ENCODE measurements at places on chromosomes 3 and 15.

- DNase-seq, result peak; percentile 92
Observed at GRCh38 chr15:89662893-89663626, 7.8 kb upstream of the KIF7 start.

GRCh38 chr3:82707035-82707434 is 945.6 kb upstream of the GBE1 start:
- no peak for DNase-seq

DNA sequence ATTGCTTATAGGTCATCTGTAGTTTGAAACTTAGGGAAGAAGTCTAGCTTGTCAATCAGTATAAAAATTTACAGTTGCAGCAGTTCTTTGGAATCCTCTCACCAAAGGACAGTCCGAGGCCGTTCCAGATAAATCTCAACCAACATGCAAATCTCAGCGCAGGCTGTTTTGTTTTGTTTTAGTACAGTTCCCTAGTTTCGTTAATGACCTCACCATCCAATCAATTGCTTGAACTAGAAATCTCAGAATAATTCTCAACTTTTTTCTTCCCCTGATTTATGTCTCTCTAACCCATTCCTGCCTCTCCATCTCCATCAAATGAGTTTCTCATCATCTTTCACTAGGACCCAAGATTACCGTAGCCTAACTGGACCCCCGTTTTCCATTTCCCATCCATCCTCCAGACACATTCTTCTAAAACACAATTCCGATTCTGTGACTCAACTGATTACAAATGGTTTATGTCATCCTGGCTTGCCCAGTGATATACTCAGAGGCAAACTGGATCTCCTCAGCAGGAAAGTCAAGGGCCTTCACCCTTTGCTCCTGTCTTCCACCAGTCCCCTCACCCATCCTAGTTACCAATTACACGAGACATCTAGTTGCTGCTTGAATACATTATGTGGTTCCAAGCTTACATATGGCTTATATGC is 1.3 kb downstream of the SMCO1 start:
- DNase-seq, result no peak

DNA sequence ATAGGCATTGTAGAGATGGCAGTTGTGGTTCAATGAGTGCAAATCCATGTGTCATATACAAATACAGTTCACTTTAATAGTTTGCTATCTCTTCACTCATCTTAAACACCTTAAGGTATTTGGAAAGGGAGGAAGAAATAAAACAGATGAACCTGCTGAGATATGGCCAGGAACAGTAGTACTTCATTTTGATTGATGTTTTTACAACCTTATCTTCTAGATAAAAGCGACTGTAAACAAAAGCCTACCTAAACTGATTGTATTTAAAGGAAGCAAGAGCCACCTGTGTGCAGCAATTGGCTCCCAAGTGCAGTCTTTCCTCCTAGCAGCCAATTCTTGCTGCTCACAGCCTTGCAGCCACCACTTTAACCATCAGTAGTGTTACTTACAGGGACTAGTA is 217.7 kb downstream of the CDIN1 start:
- no peak for DNase-seq

DNA sequence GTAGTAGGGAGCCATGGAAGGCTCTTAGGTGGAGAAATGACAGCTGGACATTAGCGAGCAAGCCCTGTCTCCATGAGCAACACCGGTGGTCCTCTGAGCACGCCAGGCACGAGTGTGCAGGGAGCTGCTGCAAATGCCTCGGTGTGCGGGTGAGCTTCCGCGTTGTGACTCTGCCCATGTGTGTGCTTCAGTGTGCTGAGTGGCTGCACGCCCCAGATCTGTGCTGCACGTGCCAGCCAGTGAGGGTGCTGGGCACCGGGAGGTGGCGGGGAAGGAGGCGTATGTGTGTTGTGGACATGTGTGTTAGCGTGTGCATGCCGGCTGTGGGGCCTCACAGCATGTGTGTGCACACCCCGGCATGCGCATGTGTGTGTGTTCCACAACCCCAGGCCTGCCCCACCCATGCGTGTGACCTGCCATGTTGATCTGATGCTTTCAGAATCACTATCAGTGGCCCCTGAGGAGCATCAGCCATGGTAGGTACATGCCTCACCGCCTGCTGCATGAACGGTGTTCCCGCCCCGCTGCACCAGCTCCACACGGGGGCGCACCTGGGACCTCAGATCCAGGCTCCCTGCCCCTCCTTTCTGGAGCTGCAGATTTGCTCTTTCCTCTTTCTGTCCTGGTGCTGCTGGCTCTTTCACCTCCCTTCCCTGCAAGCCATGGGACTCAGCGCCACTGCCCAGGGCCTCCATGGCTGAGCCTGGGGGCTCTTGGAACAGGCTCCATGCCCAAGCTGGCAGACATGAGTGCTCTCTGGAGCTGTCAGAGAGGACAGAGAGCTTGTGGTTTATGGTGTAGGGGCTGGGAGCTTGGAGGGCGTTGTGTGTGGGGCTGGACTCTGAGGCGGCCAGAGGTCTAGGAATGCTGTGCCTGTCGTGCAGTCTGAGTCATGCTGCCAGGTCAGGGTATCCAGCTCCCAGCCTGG is 169.4 kb downstream of the TBC1D2B start:
- DNase-seq, result peak; percentile 73

DNA sequence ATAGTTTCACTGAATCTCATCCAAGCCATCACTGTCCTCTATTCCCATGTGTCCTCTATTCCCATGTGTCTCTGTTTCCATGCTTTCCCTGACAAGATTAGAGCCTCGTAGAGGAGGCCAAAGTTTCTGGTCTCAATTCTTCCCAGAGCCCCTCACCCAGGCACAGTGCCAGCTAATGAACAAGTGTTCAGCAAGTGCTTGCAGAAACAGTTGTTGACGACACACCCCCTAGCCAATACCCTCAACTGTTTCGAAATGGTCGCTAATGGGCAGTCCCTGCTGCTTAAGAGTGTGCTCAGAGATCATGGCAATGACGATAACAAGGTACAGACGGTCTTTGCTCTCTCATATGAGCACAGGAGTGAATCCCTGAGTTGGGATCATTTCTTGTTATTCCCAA is 73.4 kb downstream of the FAM174B start:
- DNase-seq, result no peak

GRCh38 chr3:71936681-71937080 is 151.7 kb upstream of the PROK2 start:
- no peak for DNase-seq

DNA sequence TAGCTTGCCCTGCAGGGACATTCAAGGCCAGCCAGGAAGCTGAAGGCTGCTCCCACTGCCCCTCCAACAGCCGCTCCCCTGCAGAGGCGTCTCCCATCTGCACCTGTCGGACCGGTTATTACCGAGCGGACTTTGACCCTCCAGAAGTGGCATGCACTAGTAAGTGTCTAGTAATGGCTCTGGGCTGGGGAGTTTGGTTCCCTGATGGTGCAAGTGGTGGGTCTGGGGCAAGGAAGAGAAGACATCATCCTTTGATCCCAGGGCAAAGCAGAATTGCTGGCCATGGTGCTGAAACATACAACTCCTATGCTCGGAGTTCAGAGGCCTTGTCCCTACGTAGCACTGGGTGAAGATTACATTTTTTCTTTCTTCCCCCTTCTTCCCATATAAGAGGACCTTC is 311.4 kb downstream of the EPHB1 start:
- DNase-seq, result no peak

DNA sequence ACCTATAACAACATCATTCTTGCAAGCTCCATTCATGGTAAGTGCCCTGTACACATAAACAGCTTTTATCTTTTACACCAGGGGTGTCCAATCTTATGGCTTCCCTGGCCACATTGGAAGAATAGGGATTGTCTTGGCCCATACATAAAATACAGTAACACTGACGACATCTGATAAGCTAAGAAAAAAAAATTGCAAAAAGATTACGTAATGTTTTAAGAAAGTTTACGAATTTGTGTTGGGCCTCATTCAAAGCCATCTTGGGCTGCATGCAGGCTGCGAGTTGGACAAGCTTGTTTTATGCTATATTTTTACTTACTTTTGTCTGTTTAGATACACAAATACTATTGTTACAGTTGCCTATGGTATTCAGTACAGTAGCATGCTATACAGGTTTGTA is 31.6 kb downstream of the ZNF654 start:
- DNase-seq, result no peak

GRCh38 chr3:105368566-105369499 is 2.1 kb downstream of the ALCAM start:
- DNase-seq, result peak; percentile 84

DNA sequence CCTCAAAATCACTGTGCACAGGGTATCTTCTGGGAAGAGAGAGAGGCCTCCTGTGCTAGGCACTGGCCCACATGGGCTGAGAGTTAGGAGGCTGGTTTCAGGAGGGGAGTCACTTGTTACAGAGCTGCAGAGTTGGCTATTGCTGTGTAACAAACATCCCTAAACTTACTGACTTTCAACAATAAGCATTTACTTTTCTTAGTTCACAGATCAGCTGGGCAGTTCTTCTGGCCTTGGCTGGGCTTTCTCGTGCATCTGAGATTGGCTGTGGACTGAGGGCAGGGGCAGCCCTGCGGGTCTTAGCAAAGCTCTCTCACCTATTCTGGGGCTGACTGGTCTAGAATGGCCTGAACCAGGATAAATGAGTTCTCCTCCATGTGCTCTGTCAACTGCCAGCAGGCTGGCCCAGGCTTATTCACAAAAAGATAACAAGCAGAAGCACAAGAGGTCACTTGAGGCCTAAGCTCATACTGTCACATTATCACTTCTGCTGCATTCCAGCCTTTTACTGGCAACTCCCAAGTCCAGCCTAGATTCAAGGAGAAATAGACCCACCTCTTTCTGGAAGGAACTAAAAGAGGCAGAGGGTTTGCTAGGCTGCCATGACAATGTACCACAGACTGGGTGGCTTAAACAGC is 17.2 kb upstream of the RBSN start:
- DNase-seq, result no peak

DNA sequence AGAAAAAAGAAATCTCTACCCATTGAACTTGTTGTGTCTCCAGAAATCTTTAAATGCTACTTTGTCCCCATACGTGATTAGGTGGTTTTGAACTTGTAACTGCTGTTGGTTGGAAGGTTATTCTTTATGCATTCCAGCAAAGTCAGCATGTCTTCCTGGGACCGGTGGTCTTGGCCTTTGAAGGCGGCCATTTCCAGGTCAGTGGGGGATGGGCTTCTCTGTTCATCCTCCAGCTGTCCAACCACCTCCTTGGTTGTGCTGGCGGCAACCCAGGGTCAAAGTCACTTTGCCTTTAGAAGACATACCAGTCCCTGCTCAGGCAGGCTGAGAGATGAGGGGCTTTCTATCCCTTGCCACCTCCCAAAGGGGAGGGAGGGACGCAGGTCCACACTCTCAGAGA is 37.9 kb upstream of the ARL8B start:
- DNase-seq, result no peak

DNA sequence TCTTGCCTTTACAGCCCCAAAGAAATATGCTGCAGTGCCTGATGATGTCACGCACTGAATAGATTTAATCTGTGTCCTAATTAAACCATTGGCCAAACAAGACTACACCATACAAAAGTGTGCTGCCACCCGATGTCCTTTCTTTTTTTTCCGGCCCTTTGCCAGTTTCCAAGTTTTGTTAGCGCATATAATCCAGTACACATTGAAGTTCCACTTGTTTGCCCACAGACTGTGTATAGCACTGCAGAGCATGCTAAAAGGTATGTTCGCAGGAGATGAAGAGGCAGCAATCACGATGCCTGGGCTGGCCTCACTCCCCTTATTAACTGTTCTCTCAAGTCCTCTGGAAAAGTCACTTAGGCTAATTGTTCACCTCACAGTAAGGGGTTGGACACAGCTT is 26.8 kb downstream of the MRPS25 start:
- no peak for DNase-seq

- DNase-seq, result no peak
Observed at GRCh38 chr15:31560643-31561042, 234.0 kb downstream of the KLF13 start.

DNA sequence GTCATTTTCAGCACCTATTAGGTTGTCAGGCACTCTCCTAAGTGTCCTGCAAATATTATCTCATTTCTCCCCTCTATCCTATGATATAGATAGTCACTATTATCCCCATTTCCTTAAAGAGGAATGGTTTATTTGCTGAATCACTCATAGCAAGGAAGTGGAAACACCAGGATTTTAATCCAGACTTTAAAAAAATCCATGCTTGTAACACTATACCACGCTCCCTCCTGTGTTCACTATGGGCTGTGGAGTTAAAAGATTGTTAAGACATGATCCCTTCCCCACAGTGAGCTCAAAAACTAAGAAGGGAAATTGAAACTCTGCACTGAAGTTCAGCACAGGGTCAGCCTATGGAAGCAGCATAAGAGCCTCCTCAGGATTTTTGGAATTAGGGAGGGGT is 60.2 kb downstream of the TMEM39A start:
- no peak for DNase-seq

- DNase-seq, result no peak
Observed at GRCh38 chr15:62291262-62291661, 126.2 kb upstream of the C2CD4B start.

- no peak for DNase-seq
Observed at GRCh38 chr3:36700537-36701248, 63.7 kb downstream of the DCLK3 start.

- DNase-seq, result no peak
Observed at GRCh38 chr3:184042617-184043016, 10.2 kb upstream of the HTR3C start.

DNA sequence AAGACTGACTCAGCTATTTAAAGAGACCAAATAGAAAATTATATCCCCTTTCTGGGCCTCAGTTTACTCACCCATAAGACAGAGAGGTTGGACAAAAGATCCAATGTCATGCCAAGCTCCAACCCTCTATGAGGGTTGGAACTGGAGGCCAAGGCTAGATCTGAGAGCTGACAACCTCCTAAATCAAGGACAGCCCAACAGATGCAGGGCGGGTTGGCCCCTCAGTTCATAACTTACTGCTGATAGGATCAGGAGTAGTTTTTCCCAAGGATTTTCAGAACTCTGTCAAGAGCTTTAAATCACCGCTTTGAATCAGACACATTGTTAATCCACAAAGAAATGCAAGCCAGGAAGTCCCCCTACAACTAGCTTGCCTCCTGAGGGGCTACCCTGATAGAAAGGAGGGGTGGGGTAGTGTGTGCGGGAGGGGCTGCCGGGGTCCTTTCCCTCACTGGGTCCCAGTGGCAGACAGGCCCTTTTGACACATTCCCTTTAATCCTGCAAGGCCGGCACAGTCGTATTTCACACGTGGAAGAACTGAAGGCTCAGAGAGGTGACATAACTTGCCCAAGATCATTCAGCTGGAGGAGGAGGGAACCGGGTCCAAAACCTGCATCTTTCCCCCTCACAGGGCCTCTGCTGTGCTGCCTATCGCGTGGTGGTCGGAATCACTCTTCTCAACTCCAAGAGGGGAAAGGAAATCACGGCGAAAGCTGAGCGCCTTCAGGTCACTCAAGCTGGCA is 21.4 kb downstream of the BMF start:
- no peak for DNase-seq

- DNase-seq, result no peak
Observed at GRCh38 chr15:87619161-87619960, 637.2 kb downstream of the NTRK3 start.

- DNase-seq, result no peak
Observed at GRCh38 chr3:119676020-119676419, 1.2 kb downstream of the COX17 start.
